HT-29 (cell line): ENCODE measurements at places on chromosomes 5 and 9.

- no peak for DNase-seq
These were observed 120.5 kb upstream of the NEK6 start for GRCh38 chr9:124137009-124137943.

DNA sequence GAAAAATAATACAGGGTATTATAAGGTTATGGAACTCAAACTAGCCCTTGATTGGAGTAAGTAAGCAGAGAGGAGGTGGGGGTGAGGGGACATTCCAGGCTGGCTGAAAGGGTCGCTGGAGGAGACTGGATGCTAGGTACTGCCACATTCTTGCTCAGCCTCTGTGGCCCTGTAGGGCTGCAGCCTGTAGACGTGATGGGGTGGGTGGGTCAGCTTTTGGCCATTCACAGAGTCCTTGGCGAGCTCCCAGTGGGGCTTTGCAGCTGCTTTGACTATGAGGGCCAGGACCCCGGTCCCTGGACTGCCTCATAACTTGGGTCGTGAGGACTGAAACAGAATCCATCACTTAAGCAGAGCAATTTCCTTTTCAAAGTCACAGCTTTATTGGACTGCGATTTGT is 4.2 kb upstream of the GDNF start:
- no peak for DNase-seq

DNA sequence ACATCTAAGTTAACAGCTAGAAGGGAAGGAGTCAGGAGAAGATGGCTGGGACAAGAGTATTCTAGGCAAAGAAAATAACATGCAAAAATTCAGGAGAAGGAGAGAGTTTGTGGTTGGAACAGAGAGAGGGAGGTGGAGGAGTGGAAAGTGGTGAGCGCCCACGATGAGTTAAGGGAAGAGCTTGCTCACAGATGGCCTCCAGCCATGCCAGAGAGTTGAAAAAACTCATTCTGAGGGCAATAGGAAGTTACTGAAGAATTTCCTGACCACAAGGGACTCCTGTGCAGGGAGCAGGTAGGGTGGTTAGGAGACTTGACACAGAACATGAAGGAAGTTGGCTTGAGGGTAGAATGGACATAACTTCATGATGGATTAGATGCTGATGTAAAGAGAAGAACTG is 159.7 kb downstream of the DOCK2 start:
- DNase-seq, result no peak

DNA sequence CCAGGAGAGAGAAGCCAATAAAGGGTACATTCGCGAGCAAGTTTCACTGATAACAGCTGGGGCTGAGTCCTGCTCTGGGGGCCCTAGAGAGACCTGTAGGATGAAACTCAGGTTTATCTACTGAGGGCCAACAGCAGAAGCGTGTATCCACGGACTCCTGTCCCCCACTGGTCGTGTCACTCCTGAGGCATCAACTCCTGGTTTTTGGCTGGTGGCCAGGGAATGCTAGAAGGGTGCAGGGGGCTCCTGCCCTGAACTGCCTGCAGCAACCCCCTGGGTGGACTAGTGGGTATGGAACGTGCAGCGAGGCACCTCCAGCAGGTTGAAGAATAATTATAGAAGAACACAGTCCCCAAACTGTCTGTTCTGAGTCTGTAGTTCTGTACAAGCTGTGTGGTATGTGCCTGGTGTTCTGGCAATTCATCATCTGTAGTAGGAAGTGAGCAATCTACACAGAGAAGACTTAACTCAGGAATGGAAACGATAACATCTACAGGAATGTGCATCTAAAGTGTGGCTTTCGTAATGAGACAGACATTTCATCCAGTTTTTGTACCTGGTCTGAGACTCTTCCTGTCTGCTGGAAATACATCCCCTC is 64.5 kb upstream of the GNA14 start:
- no peak for DNase-seq

DNA sequence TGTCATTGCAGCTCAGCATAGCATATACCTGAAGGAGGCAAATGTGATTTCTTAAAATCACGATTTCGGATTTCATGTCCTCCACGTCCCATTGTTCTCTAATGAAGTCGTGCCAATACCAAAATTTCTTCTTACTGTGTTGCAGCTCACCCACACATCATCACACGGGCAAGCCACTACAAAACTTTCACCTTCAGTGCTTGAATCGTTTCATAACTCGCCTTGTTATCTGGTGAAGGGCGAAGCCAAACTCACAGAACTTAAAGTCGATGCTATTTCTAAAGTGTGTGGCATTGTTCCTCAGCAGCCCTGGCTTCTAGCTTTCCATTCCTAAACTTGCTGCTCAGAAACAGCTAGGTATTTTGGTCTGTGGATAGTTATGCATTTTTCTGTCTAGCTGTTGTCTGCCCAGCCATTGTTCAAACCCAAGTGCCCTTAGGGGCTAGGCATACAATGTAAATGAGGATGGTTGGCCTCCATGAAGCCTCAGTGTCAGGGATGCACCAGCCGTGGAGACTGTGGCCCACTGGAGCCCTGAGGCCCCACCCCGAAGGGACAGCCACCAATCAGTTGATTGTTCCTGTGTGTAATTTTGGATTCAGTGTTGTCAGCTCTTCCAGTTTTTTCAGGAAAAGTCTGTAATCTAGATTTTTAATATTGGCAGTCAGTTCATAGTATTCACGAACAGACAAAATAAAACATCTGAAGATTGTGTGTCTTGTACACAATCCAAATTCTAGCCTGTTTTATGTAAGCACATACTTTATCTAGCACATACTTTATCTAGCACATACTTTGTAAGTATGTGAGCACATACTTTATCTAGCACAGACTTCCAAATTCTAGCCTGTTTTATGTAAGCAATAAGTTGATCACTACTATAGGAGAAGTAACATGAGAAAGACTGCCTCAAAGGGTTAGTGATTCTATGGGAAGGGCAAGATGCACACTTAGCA is 112.8 kb downstream of the DAPK1 start:
- DNase-seq, result no peak

GRCh38 chr5:177608243-177609075 is 8.5 kb downstream of the B4GALT7 start:
- DNase-seq, result no peak

DNA sequence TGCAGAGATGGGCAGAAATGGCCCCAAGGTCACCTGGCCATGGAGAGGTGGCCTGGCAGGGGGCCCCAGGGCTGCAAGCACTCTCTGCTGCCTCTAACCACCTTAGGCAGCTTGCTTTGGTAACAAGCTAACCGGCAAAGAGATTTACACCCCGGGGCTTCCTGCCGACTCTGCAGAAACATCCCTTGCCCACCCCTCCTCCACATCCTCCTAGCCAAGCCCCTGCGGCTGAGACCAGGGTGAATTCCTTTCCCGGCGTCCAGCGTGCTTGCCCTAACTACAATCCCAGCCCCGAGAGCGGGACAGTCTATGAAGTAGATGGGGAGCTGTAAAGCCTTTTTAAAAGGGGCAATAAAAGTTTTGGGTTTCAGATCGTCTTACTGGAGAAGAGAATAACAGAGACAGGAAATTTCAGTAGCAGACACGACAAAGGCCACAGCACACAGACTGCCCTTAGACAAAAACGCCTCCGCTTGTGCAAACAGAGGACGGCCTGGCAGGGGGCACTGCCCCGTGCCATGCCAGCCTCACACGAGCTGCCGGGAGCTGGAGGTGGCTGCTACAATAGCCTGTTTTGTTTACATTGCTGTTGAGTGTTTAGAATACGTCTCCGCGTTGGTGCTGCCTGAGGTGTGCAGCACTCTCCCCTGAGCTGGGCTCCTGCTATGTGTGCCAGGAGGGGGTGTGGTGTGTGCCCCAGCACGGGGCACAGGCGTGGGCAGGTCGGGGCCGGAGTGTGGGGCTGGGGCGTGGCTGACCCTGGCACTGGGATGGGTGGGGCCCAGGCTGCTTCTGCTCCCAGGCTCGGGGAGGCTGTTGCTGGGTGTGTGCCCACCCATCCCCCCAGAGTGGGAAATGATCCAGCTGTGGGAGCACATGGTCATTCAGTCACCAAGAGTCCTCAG is 15.3 kb downstream of the MYMK start:
- no peak for DNase-seq

DNA sequence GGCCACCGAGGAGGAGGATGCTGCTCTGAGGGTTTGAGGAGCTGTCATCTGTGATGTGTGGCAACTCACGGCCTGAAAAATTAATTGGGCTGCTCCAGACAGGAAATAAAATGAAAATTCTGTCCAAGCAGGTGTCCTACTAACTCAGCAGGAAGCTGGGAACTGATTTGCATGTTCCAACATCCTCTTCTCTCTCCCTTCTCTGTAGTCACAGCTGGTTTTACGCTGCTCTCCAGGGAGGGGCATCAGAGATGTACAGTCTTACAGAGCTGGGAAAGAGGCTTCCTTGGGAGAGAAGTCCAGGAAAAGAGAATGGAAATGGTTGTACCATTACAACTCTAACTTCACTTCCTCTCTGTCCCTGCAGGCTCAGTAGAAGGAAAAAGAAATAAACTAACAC is 24.2 kb upstream of the SIL1 start:
- DNase-seq, result no peak

- no peak for DNase-seq
These were observed 110.7 kb downstream of the TLE1 start for GRCh38 chr9:81578606-81579005.

- DNase-seq, result no peak
These were observed 4.4 kb downstream of the S1PR3 start for GRCh38 chr9:88995627-88996026.

GRCh38 chr5:156096259-156096658 is 230.7 kb upstream of the SGCD start:
- DNase-seq, result no peak

DNA sequence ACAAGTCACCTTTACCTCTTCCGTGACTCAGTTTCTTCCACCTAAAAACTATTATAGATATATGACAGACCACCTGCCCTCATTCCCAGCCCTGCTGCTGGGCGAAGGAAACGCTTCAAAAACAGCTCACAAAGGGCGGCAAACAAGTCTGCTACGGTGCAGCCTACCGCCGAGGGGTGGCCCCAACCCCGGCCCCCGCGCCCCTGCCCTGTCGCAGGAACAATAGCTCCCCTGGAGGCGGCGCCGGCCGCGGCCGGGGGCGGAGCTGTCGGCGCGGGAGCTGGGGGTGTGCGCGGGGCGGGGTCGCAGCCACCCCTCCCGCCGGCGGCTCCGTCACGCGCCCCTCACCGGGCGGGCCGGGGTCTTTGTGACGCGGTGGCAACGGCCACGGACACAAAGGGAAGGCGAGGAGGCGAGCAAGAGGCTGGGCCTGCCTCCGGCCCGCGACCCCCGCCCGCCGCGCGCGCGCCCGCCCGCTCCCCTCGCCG is at the start of gene TMEFF1:
Gene TMEFF1 (plus strand): TSS at position 362 of the 488 bp plus-strand sequence. CDS start 396 bp downstream, outside the sequence.
- DNase-seq, result no peak

- no peak for DNase-seq
These were observed 36.1 kb upstream of the STARD4 start for GRCh38 chr5:111548348-111548950.

DNA sequence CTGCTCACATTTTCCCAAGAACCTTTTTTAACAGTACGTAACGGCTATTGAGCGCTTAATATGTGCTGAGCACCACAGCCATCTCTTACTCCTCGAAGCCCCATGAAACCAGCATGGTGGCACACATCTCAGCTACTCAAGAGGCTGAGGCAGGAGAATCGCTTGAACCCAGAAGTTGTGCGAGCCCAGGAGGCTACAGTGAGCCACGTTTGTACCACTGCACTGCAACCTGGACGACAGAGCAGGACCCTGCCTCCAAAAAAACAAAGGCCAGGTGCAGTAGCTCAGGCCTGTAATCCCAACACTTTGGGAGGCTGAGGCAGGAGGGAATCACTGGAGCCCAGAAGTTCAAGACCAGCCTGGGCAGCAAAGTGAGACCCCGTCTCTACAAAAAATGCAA is 28.2 kb downstream of the AQP7 start:
- DNase-seq, result no peak

DNA sequence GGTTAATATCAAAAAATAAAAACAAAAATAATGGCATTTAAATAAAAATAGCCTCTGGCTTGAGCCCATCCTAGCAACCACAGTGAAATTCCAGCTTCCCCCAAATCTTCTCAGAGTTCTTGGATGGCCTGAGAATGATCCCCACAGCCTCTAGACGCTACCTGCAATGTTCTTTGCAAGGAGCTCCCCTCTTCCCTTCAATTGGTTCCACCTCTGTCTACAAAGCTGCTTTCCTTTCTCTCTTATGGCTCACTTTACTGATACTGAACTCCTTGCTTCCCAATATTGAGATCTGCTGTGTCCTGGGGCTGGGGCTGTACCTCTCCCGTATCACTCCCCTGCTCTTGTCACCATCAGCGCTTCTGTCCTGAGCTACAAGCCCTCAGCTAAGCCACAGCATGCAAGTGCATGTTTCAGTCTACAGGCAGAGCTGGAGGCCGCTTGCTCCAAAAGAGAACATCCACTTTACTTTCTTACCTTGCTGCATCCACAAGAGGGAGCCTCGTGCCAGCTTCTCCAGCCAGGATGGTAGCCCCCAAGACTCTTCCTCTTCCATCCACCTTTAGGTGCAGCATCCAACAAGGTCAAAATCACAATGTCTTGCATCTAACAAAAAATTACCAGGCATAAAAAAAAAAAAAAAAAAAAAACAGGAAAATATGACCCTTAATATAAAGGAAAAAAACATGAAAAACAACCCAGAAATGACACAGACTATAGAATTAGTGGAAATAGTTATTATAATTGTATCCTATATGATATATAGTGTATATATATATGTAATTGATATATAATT is 57.4 kb upstream of the PRSS3 start:
- DNase-seq, result peak; percentile 80

DNA sequence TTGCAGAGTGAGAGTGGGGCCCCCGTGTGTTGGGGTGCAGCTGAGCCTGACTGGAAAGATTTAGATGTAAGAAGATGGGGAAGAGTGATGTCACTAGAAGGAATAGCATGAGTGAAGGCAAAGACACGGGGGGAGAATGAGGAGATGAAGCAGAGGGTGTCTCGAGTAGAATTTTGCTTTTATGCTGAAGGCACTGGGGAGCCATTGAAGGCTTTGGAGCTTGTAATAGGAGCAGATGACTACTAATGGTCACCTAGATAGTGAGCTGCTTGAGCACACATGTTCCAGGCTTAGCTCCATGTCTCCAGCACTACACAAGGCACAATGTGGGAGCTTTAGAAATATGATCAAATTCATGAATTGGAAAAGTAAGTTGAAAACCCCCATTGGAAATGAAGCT is 32.1 kb downstream of the COL15A1 start:
- DNase-seq, result no peak

- no peak for DNase-seq
These were observed 68.8 kb downstream of the ZNF608 start for GRCh38 chr5:124677374-124678351.

GRCh38 chr5:159038907-159039306 is 60.8 kb downstream of the EBF1 start:
- DNase-seq, result no peak

GRCh38 chr5:113507601-113508000 is 5.9 kb upstream of the YTHDC2 start:
- DNase-seq, result no peak

DNA sequence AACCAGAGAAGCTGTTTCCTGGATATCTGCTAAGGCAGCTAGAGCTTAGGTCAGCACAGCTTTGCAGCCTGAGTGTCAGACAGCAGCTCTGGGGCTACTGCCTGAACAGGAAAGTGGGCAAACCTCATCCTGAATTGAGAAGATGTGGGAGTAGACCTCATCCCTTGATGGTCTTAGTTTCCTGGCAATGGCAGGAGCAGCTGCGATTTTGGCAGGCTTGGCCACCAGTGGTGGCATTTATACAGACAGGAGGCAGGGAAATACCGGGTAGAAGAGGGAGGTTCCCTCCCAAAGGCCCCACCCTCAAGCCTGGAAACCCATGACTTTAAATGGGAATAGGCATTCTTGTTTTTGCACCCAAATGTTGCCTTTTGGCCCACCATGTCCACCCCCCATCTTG is 69.7 kb downstream of the LIX1 start:
- no peak for DNase-seq

- no peak for DNase-seq
These were observed 661.8 kb upstream of the RGMB start for GRCh38 chr5:98111686-98112085.

- no peak for DNase-seq
These were observed 44.5 kb downstream of the RAPGEF1 start for GRCh38 chr9:131695366-131695765.
